ENCODE measurements at places on chromosomes 3 and 15.

DNA sequence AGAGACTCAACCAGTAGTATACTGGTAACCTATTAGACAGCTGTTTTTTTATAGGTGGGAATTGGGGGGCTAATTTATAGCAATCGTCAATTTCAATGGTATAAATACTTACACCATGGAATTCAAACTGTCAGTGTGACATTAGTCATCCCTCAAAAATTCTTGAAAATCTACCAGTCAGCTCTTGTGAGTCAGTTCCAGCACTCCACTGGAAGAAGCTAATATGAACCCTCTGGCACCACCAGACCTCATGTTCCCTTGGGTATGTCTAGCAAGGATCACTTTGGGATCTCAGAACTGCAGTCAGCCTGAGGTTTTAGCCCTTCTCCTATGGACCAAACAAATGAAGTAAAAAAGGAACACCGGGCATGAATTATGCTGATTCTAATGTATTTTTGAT is 11.8 kb upstream of the UACA start:
- no peak for DNase-seq

DNA sequence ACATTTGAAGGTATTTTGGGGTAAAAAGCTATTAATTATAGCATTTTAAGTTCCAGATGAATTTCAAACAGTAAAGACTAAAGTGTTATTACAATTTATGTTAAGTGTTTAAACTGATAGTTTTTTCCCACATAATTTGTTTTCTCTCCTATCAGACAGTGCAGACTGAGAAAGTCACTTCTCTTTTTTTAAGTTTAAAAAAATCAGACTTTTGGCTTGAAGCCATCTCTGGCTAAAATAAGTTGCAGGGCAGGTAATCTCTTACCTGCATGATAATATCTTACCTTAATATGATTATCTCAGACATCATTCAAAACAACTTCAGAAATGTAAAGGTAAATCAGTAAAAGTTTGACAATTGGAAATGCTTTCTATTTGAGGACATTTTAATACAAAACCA is 21.5 kb upstream of the RAB6B start:
- DNase-seq, result no peak

DNA sequence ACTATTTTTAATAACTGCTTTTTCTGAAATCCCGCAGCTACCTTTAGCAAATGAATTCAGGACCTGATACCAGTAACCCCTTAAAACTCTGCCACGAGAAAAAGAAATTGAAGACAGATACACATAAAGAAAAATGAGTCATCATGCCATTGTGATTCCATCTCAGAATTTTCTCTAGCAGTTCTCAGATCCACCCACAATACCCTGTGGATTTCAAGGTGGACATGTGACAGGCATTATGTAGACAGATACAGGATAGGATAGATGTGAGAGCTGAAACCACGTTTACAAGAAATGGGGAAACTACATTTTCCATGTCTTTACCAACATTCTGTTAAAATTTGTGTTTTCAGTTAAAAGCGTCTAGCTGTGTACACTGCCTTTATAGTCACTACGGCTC is 291.9 kb upstream of the NR2F2 start:
- DNase-seq, result no peak

DNA sequence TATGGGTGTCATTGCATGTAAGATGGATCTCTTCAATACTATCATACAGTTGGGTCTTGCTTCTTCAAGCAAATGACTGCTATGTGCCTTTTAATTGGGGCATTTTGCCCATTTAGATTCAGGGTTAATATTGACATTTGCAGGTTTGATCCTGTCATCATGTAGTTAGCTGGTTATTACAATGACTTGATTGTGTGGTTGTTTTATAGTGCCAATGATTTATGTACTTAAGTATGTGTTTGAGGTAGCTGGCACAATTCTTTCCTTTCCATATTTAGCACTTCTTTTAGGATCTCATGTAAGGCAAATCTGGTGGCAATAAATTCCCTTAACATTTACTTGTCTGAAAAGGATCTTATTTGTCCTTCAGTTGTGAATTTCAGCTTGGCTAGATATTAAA is 267.5 kb downstream of the VGLL3 start:
- no peak for DNase-seq

DNA sequence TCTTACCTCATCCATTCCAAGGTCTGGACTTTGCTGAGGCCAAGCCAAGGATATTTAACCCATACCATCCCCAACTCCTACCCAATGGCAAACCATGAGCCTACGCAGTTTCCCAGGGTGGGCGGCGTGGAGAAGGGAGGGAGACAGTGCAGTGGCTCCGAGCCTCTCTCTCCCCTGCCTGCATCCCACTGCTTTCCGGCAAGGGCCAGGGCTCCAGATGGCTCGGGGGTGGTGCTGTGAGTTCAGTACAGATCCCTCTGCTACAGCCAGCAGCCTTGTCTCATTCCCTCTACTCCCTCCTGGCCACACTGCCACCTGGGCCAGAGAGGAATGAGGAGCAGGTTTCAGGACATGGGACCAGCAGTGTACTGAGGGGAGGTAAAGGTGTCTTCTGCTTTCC is 44.3 kb upstream of the APEH start:
- no peak for DNase-seq

- no peak for DNase-seq
These were observed 40.8 kb downstream of the MRAS start for GRCh38 chr3:138389144-138389601.

GRCh38 chr3:183281126-183281797 is 28.2 kb downstream of the B3GNT5 start:
- DNase-seq, result no peak

GRCh38 chr3:66692042-66692765 is 191.4 kb upstream of the LRIG1 start:
- DNase-seq, result no peak
